Stimulated activated CD4-positive, alpha-beta T cell treated with anti-CD3 and anti-CD28 coated beads, TNF-alpha, amount 100 ng/mL, for 1 hour (primary cell): ENCODE measurements at places on chromosomes 4 and X.

DNA sequence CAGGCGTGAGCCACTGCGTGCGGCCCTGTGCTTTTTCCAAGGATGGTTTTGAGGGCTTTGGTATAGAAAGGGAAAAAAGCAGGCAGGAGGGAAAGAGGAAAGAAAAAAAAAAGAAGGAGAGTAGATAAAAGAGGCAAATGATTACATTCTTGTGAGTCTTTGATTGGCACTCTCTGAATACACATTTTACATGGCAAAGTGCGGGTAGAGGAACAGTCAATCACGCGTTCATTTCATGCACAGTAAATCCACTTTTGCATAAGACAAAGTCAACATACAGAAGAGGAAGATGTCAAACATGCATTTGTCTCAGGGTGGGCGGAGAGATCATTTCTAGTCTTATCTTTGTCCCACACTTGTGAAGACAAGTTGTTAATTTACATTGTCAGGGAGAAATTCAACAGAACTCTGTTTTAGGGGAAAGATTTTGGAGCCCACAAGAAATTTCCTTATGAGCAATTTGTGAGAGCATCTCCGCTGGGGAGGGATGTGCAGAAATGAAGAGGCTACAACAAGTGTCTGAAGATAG is 183.2 kb downstream of the DHRSX start:
- no peak for DNase-seq

DNA sequence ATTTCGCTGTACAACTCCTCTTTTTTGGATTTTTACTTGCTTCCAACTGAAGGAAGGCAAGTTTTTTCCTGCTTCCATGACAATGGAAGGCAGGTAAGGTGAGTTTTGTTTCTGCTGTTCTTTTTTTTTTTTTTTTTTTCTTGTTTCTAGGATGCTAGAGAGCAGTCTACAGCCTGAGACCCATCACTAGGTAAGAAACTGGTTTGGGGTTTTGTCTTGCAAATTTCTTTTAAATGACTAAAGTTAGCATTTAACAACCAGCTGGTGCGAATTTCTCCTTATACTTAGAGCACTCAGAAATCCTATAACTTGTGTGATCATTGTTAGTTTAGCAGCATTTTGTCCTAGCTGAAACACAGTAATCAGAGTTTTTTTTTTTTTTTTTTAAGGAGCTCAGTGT is 378.4 kb upstream of the CNKSR2 start:
- no peak for DNase-seq

DNA sequence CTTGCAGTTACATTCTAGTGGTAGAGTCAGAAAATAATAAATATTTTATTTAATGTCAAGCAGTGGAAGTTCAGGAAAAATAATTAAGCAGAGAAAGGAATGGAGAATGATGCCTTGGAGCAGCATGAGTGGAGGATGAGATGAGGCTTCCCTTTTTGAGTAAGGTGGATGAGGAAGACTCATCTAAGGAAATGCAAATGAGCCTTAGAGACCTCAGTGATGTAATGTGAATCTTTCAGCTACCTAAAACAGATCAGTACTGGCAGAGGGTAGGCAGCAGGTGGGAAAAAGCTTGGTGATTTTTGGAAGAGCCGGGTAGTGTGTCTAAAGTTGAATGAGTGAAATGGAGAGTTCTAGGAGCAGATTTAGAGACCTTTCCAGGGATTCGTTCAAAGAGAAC is 118.2 kb downstream of the GRID2 start:
- DNase-seq, result no peak

DNA sequence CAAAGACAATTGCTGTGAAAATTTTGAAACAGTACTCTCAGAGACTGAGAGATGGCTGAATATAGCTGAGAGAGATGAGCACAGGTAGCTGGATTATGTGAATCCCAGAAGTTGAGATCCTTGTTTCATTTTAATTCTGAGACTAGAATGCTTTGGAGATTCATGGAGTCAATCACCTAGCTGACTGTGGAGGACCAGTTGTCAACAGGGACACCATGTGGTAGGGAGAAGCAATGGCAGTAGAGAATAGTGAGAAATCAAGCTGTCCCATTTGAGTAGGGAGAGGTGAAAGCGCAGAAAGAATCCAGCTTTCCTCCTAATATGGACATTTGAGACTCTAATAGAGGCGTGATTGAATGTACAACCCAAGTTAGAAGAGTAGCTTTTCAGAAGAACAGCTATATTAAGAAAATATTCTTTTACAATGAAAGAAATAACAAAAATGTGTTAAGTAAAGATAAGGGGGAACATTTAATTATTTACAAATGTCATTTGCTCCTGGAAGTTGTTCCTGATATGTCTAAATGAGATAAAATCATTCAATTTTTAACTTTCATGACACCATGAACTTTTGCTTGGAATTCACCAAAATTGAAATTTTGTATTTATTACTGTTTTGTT is 30.3 kb upstream of the GLRB start:
- no peak for DNase-seq

GRCh38 chr4:6197433-6198174 is 2.7 kb downstream of the JAKMIP1 start:
- DNase-seq, result no peak

- no peak for DNase-seq
Observed at GRCh38 chr4:120718979-120719566, 203.5 kb downstream of the PRDM5 start.

DNA sequence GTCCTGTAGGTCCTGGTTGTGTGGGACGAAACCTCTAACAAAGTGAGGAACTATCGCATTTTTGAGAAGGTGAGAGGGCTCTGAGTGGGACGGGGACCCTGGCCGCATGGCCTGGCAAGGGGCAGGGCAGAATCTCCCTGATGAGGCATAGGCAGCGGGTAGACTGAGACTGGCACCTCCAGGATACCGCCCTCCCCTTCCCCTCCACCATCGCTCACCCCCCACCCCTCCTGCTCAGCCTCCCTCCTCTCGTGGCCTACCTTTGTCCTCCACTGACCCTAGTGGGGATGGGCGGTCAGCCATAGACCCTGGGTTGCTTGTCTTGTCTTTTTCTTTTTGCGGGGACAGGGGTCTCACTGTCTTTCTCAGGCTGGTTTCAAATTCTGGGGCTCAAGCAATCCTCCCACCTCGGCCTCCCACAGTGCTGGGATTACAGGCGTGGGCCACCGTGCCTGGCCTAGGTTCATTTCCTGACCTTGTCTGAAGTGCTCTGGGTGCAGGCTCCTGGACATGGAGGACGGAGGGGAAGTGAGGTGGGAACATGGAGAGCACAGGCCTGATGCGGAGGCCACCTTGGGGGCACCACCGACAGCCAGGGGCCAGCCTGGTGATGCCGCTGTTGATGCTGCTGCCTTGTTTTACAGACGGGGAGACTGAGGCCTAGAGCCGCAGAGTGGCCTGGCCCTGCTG is 10.5 kb upstream of the ADD1 start:
- no peak for DNase-seq

- DNase-seq, result no peak
Observed at GRCh38 chr4:6939761-6940743, 30.4 kb downstream of the TBC1D14 start.

DNA sequence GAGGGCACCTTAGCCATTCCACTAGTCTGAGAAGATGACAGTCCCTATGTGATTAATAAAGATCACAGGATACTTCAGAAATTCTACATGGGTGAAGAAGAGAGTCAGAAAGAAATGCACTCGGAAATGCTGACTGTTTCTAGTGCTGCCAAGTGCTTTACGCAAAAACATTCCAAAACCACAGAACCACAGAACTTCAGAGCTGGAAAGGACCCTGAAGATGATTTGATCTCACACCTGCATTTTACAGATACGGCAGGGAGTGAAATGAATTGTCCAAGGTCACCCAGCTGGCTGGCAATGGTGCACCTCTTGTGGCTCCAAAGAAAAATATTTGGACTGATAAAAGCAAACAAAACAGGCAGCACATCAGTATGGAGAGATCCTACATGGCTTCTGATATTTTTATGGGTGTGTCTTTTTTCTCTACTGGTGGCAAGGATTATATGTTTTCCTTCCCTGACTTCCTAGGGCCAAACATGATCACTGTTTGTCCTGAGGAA is 115.9 kb downstream of the MAML3 start:
- DNase-seq, result no peak

- no peak for DNase-seq
Observed at GRCh38 chr4:5619913-5620625, 88.3 kb downstream of the EVC2 start.

DNA sequence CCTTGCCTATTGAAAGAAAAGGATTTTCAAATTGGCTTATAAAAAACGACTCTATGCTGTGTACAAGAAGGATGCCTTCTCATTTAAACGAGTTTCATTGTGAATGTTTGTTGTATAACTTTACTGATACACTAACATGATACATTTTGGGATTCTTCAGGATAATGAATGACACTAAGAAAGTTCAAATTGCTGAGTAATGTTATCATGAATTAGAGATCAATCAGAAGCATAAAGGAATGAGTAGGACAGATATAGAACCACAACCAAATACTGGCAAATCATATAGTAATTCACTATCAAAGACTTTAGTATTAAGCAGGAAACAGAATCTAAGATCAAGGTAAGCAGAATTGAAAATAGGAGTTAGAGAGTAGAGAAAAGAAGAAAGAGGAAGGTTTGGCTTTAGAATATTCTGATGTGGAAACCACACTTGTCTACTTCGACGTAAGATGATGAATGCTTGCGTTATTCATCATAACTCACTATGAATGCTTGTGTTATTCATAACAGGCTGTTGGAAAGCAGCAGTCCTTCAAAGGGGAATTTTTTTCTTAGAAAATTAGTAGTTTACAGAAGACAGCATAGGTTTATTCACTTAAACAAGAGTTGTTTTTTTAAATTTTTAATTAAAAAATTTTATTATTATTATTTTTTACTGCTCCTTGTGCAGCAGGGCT is 13.4 kb downstream of the CCDC158 start:
- no peak for DNase-seq

DNA sequence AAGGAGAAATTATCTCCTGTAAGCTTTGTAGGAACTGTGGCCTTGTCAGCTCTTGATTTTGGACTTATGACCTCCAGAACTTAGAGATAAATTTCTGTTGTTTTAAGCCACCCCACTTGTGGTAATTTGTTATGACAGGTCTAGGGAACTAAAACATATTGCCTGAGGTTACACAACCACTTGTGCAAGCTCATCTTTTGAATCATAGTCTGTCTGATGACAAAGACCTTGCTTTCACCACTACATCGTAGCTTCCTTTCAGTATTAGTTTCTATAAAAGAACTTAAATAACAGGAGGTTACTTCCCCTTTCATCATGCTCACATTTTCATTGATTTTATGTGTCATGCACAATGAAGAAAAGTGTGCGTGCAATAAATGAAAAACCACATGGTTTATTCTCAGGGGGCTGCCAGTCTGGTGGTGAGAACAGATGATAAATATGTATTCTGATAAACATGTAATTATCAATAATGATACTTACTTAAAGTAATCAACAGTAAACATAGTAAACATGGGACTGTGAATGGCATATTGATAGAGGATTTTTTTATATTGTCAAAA is 690.0 kb upstream of the HS3ST1 start:
- no peak for DNase-seq

DNA sequence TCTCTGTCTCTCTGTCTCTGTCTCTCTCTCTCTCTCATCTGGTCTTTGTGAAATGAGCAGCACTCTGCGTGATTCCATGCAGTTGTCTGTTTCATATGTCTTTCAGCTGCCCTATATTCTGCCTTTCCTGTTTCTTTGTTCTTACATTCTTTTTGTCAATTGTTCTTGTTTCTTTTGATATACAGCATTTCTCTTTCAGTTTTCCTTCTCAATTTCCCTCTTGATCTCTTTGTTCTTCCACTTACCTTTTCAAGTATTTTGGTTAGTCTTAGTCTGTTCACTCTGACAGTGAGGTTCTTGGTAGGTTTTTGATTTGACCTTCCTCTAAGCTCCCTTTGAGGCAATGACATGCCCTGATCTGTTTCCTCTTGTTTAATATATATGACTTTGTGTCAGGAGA is 20.4 kb downstream of the ZNF157 start:
- no peak for DNase-seq

GRCh38 chr4:101977076-101977475 is 186.5 kb downstream of the BANK1 start:
- DNase-seq, result no peak

DNA sequence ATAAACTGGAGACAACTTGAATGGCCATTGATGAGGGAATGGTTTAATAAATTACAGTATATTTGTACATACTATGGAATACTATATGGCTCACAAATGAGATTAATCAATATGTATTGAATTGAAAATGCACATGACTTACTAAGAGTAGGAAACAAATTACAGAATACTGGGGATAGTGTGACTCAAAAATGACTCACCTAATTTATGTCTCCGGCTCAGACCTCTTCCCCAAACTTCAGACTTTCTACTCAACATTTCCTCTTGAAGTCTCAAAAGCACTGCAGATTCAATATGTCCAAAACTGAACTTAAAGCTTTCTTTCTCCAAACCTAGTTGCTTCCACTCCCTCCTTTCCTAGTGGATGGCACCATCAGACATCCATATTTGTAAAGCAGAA is 28.8 kb upstream of the GRIA3 start:
- DNase-seq, result no peak

DNA sequence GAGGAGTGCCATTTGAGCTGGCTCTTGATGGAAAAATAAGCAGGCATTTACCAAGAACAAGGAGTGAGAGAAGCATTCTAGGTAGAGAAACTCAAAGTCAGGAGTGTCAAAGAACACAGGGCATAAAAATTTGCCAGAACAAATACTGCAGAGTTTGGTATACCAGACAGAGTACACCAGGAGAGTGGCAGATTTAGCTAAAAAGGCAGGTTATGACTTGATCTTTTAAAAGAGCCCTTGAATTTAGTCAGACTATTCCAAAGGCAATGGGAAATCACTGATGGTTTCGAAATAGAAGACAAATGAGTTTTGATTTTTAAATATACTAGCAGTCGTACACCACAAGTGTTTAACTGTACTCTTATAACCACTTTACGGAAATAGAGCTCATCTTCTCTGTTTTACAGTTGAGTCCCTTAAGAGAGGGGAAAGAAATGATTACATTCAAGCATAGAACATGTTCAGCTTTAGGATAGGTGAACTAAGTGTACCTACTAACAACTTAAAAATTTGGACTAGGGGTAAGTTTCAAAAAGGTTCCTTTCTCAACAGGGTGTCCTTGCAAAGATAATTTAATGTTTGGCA is 10.2 kb downstream of the UBE2D3 start:
- no peak for DNase-seq

GRCh38 chr4:87360338-87360935 is 30.6 kb downstream of the HSD17B11 start:
- DNase-seq, result no peak

GRCh38 chr4:47827343-47828047 is 10.4 kb downstream of the CORIN start:
- no peak for DNase-seq

DNA sequence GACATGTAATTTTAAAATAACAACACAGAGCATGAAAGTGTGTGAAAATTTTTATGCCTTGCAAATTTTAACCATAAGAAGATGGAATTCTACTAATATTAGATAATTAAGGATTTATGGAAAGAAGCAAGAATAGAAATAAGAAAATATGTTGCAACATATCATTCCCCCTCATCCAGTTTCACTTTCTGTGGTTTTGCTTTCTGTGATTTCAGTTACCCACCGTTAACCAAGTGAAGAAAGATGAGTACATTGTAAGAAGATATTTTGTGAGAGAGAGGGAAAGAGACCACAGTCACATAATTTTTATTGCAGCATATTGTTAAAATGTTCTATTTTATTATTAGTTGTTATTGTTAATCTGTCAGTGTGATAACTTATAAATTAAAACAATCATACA is 77.9 kb downstream of the ADAM29 start:
- no peak for DNase-seq

GRCh38 chr4:10022346-10023049 is 1.2 kb upstream of the SLC2A9 start:
- DNase-seq, result no peak
